SHP77 treated with DMSO at 0.1 percent for 48 hours (cell line): ENCODE measurements at places on chromosomes 2 and 18.
A peak's percentile ranks its signal among the peaks of the same experiment; 100 is the strongest.

- no peak for DNase-seq
Observed at GRCh38 chr2:144668493-144669110, 148.7 kb upstream of the ZEB2 start.

GRCh38 chr2:232511336-232511890, 8.8 kb upstream of the PRSS56 start:
- peak; percentile 59 for DNase-seq

GRCh38 chr2:6814312-6814711, 51.4 kb downstream of the CMPK2 start:
- no peak for DNase-seq

DNA sequence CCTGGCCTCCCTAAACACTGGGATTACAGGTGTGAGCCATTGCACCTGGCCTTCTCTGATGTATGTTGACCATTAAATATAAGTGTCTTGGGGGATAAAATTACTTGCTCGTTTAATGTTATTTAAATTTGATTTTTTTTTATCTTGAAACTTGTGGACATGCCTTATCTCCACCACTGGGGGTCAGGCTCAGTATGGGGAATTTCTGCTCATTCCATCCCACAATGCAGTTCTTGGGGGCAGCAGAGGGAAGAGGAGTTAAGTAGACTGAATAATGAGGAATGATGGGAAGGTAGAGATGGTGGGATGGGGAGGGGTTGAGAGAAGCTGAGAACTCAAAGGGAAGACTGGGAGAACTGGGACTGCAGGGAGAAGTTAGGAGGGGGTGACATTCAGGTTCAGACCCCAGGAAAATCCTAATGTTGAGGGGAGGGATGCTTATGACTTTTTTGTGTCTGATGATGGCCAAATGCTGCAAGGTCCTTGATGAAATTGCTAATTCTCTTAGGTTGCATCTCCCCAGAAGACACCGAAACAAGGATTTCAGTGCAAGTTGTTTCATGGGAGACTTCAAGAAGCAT, 174.2 kb downstream of the MIB1 start:
- DNase-seq, result peak; percentile 12

DNA sequence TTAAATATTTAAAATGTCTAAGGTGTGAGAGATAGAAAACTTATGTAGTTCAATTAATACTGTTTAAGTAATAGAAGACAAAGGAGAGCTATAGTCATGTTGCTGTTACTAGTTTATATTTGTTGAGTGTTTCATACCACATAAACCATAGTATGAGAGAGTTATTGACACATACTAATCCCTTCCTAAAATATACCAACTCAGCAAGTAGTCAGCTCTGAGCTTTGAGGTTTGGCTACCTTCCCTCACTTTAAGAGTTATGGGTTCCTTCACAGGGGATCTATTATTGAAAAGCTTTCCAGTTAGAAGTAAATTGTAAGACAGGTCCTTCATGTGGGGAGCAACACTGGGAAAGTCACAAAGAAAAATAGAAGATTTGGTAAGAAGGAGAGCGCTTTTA, 701.6 kb upstream of the ZEB2 start:
- DNase-seq, result no peak

- DNase-seq, result no peak
Observed at GRCh38 chr2:26144031-26144430, 28.9 kb upstream of the GAREM2 start.

GRCh38 chr2:18900691-18901141, 311.3 kb upstream of the NT5C1B start:
- no peak for DNase-seq

DNA sequence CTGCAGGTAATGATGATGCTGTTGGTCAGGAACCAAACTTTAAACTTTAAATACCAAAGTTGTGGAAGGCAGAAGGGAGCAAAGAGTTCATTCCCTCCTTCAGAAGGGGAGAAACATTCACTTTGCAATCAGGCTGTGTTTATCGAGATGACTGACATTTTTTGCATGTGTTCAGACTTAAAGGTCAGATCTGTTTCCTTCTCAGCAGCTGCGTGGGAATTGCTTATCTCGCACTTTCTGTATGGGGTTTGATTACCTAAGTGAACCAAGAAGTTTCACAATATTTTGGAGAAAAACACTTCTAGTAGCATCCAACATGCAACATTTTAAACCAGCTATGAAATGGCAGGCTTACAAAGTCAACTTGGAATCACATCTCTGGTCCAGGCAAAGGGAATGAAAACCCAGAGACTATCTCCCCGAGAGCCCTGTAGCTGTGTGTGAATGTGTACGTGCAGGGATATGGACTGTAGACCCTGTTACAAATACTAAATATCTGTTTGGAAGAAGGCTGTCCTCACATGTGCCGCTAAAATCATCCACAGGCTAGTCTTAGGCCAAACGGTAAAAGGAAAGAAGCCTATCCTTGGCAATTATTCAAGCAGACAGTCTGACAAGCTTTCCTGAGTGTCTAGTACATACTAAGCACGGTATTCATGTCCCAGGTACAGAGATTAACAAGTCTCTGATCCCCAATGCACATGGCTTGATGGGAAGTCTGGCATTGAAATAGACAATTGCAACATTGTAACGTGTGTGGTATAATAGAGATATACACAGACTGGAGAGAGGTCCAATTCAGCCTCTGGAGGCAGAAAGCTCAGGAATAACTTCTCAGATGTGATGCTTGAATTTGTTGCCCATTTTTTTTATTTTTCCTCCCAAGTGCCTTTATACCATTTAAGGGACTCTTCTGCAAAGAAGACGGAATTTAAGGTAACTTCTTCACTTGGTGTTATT, 483.1 kb downstream of the DPP10 start:
- no peak for DNase-seq

DNA sequence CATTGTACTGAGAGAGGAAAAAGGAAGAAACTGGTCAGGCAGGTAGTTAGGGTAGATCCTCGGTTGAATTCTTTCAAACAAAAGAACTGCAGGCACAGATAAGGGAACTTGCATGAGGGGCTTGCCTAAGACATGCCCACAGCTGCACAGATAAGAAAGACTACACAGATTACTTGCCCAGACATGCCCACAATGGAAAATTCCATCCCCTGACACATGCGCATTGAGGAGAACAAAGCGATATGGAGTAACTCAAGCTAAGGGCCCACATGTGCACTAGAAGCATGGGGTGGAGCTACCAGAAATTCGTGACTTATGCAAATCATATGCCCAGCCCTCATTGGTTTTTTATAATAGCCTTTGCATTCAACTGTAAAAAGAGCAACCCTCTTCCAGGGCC, 181.3 kb upstream of the ZNF521 start:
- no peak for DNase-seq

DNA sequence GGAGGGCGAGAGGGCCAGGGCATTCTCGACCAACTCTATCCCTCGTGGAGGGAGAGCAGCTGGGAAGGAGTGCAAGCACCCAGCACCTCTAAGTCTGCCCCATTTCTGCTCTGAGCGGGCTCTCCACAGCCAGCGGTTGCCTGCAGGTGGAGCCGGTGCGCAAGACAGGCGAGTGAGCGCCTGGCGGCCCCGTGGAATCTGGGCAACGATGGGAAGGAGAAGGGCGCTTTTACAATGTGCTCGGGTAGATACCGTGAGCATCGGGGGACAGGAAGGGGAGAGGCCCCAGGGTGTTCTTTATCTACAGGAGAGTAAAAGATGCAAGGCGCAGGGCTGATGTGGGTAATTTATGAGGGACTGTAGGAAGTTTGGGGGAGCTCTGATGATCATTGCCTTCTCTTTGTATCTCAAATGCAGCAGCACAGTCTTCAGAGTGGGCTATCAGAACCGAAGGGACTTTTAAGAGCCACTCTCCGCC, 867 bp upstream of the TTL start:
- DNase-seq, result peak; percentile 57

- DNase-seq, result no peak
Observed at GRCh38 chr2:12484536-12485115, 232.1 kb upstream of the TRIB2 start.

DNA sequence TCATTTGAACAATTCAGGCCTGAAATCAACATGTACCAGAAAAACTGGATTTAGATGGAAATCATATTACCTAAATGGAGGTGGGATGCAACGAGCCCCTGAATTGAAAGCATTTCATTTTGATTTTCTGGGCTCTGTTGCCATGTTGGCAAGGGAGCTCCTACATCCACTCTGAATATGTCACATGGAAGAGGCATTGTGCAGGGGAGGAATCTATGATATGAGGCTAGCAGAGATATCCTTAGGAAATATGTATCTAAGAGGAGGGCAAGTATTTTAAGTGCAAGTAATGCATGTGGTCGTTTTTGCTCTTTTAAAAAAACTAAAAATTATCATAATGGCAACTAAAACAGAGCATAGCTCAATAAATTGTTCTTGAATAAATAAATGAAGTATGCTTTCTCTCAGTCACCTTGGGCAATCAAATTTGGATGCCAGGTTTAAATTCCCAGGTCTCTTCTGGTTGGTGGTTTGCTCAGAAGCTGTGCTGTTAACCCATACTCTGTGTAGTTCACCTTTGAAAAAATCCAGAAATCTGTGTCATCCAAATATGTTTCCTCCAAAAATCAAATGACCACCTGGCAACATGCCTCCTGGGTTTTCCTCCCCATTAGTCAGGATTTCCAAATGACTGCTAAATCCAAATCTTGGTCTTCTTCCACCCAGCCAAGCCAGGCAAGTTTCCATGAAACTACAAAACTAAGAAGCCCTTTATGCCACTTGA, 6.5 kb upstream of the LGALSL start:
- no peak for DNase-seq
